HFFc6 (cell line): ENCODE measurements at places on chromosomes 12 and 14. TPM values are rescaled to one million over a fixed set of nuclear protein-coding genes. Genes with fewer than 3 reads are reported as not detected.

Gene INHBC
- not detected in 3 replicates for total RNA-seq

Gene MED6
- total RNA-seq: 34.2 to 35.3 TPM (median 34.5 TPM) in 3 replicates

DNA sequence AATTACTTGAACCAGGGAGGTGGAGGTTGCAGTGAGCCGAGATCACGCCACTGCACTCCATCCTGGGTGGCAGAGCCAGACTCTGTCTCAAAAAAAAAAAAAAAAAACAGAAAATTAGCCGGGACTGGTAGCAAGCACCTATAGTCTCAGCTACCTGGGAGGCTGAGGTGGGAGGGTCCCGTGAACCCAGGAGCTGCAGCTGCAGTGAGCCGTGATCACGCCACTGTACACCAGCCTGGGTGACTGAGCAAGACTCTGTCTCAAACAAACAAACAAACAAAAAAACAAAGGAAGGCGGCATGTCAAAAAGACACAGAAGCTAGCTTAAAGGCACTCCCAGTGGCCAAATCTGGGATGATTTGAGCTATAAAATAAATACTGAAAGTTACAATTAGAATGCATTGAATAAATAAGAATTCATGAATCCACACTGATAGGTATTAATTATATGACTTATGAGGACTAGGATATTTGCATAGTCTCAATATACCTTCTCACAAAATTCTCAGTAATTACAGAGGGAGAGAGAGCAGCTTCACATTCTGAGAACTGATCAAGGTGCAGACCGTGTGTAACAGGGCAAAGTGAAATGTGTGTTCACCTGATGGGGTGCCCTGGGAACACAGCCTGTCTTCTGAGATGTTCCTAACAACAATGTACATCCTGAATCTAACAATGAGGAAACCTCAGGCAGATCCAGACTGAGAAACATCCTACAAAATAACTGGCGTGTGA lies 42.7 kb upstream of the GPR132 start:
- no peak for DNase-seq

GRCh38 chr12:40011775-40012129 lies 94.1 kb downstream of the SLC2A13 start:
- DNase-seq: no peak

GRCh38 chr12:66268562-66268961 lies 33.7 kb upstream of the HELB start:
- no peak for DNase-seq

GRCh38 chr12:42706321-42706720 lies 116.8 kb upstream of the PRICKLE1 start:
- DNase-seq: peak; percentile 18

Gene HEBP1
- 71.9 to 100 TPM (median 89.4 TPM) in 3 replicates for total RNA-seq

DNA sequence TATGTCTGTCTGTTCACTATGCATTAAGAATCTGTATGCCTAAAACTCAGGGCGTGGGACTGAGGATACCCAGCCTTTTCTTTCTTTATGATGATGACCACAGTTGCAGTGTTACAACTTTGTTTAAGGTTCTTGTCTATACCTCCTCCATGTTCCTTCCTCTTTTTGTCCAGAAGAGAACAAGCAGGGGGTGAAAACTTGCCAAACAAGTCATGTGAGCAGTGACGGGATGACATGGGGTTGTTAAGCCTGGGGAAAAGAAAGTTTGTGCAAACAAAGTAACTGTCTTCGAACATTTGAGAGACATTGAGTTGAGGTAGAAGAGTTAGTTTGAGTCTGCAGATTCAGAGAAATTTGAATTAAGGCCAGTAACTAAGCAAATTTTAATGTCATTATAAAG lies 505.5 kb downstream of the NPAS3 start:
- no peak for DNase-seq

GRCh38 chr14:44309331-44309730 lies 197.8 kb downstream of the FSCB start:
- DNase-seq: no peak

Gene RNFT2
- 7.4 to 11.3 TPM (median 8.7 TPM) in 3 replicates for total RNA-seq
